ENCODE measurements at places on chromosomes 12 and 14.

DNA sequence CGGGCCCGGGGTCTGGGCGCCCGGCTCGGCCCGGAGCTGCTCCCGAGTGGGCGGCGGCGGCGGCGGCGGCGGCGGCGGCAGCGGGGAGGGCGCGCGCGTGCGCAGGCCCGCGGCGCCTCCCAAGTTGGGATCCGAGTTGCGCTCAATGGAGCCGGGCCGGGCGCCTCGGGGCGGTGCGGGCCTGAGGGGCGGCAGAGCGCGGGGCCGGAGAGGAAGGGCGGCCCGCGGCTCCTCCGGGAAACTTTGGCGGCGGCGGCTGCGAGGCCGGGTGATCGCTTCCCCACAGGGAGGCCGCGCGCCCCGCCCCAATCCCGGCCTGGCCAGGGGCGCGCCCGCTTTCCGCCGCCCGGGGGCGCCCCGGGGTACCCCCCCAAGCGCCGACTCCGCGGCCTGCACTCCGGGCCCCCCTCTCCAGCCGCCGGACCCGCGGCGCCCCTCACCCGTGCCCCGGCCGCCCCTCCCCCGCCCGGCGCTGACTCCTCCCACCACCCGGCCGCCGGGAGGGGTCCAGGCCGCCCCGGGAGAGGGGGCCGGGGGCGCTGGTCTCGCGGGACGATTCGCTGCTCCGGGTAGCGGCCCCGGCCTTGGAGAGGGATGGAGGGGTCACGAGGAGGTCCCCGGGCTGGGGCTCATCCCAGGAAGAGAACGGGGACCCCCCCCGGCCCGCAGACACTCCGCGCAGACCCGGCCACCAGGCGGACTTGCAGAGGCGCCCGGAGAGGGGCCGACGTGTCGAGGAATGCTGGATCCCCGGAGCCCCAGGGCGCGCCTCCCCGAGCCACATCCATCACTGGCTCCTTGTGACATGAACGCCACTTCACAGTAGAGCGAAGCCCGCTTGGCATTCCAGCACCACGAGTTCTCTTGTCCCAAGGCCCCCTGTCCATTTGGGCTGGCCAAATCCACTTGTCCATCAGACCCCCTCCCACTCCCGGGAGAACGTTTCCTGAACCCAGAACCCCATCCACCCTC is at the start of gene RILPL1:
RILPL1 (minus strand) TSS at position 48 of the 972 bp plus-strand sequence. CDS start 237 bp downstream, outside the sequence.
- no peak for DNase-seq

DNA sequence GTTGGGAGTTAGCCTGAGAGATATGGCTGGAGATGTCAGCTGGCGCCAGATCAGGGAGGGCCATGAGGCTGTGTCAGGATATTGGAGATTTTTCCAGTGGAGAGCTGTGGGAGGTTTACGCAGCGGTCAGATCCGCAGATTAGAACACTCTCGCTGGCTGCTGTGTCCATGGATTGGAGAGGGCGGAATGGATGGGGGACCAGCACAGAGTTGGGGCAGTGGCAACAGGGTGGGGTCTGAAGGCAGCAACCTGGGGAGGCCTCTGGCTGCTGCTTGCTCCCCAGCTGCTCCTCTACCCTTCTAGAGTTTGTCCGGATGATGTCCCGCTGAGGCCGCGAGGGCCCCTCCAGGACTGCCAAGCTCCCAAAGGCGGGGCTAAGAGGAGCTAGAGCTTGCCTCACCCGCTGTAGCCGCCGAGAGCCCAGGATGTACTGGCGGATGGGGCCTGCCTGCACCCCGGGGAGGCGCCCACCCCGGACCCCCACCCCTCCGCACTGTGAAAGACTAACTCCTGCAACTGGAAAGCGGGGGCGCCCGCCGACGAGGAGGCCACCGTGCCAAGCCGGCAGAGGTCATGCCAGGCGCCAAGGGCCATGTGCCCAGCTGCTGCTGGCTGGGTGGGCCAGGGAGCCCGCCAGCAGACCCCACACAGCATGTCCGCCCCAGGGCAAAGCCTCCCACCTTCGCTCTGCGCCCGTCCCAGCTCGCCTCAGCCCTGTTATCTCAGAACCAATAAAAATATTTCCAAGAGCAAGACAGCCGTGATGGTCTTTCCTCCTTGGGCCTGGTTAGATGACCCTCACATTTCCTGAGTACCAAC is 20.2 kb upstream of the MLEC start:
- no peak for DNase-seq

DNA sequence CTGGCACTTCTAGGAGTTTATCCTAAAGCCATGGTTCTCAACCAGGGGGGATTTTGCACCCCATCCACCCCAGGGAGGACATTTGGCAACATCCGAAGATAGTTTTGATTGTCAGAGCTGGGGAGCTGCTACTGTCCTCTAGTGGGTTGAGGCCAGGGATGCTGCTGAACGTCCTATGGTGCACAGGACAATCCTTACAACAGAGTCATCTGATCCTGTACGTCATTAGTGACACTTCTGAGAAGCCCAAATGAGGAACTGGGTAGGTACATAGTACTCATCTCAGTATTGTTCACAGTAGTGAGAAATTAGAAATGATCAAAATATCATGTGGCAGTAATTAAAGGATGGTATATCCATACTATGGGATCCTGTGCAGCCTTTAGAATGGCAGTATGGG is 185.1 kb downstream of the CHST11 start:
- no peak for DNase-seq

GRCh38 chr12:13198876-13199275 is 2.4 kb downstream of the EMP1 start:
- no peak for DNase-seq

GRCh38 chr14:71141701-71142374 is 234.6 kb downstream of the PCNX1 start:
- no peak for DNase-seq

DNA sequence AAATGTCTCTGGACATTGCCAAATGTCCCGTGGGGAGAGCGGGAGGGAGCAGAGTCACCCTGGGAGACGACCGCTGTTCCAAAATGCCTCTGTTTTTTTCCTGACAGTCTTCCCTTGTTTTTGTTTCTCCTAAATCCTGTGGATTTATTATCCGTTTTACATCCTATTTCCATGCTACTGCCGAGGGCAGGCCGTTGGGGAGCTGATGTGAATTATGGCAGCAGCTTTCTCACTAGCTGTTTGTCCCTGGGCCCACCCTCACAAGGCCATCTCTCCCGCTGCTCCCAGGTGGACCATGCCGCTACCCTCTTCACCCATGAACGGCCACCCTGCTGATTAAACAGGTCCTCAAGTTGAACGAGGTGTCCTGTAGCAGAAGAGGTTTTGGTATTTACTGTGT is 55.2 kb downstream of the FBXL14 start:
- DNase-seq = no peak

GRCh38 chr14:82642425-82642824 is 1108.8 kb upstream of the SEL1L start:
- no peak for DNase-seq

DNA sequence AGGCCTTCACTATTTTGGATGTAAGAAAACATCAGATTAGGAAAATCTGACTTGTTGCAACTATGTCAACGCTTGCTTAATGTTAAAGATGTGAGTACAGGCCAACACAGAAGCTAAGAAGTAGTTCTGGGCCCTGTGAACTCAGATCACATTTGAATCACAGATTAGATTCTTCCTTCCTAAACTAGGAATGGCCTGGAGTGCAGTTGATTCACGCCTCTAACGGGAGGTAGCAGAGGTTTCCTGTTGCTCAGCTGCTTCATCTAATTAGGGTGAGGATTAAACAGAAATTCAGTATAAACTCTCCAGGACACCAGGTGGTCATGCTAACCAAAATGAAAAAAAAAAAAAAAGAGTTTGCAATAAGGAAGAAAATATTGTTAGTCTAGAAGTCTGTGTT is 314.3 kb downstream of the TRHDE start:
- no peak for DNase-seq

DNA sequence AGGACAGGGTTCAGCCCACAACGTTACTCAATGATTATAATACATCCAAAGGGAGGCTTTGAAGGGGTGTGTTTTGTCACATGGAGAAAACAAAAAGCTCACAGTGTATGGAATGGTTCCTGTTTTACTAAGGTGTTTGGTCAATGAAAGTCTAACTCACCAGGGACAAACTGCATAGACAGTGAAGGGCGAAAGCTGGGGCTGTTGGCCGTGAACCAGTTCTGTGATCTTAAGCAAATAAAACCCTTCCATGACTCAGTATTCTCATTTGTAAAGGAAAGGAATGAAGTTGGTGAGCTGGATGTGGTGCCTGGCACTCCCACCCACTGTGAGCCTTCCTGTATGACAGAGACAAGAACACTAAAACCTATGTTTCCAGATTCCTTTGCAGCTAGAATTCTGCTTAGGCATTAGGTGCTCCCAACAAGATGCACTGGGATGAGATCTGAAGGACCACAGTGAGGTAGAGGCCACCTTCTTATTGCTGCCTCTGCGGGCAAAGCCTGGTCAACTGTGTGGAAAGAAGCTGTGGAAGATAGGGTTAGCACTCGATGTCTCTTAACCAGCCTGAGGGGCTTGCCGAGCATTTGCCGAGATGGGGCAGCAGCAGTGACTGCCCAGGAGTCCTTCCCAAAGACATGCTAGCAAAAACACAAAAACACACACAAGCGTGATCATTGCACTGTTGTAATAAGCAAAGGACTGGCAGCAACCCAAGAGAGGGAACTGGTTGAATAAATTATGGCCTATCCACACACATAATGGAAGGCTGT is 48.5 kb downstream of the VCPKMT start:
- no peak for DNase-seq
